ENCODE measurements at places on chromosomes 11 and 22.
A peak's percentile ranks its signal among the peaks of the same experiment; 100 is the strongest.

GRCh38 chr11:62889484-62890437 is 9.1 kb downstream of the SLC3A2 start:
- no peak for DNase-seq

DNA sequence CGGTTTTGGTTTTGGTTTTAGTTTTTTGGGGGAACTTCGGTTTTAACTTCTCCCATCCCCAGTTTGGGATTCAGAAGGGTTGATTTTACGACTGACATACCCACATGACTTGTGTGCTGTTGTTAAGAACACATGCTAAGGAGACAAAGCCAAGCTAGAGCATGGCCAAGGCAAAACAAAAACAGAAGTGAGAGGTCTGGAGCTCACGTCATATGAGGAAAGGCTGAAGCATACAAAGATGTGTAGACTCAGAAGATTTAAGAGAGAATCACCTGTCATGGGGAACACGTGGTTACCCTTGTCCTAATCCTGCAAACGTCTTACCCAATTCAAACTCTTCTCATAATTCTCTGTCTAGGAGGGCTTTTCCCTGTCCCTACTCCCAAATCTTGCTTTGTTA is 465.0 kb downstream of the FAM181B start:
- DNase-seq, result no peak

DNA sequence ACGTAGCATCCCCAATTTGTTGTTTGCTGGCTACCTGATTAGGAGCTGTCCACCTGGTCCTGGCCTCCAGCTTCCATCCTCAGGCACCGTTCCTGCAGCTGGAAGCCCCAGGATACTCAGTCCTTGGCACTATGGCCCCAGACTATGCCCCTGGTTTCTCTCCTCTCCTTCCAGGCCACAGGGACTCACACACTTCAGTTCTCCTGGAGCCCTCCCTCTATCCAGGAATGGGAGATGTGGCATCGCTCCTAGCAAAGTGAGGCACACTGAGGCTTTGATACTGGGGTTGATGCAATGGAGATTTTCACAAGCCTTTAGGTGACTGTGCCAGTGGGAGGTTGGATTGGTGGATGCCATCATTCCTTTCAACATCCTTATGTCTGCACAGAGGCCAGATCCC is 142.8 kb upstream of the B3GAT1 start:
- DNase-seq, result no peak

DNA sequence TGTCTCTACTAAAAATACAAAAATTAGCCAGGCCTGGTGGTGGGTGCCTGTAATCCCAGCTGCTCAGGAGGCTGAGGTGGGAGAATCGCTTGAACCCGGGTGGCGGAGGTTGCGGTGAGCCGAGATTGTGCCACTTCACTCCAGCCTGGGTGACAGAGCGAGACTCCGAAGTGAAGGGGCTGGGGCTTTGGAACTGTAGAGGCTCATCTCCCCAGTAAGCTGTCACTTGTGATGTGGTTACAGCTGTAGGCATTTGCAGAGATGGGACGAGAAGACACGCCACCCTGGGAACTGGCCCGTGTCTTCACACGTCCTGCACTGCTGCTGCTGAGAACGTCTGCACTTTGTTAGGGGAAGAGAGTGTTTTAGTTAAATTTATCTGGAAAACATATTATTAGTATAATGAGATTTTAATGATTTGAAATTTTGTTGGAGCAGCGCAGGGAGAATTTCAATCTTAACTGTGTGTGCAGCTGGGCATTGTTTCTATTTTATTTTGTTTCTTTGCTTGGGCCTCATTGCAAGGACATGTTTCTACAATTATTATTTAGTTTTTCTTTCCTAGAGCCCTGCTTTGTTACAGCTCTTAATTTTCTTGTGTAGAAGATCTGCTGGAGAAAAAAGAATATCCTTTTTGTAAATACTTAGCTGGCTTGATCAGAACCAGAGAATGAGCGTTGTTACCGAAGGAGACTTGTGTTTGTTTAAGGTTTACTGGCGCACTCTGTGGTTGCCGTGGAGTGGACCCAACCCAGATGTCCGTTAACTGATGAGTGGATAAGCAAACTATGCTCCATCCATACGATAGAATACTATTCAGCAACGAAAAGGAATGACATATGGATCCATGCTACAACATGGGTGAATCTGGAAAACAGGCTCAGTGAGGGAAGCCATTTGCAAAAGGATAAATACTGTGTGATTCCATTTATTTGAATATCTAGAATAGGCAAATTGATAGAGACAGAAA is 18.4 kb downstream of the PARVB start:
- DNase-seq, result no peak

DNA sequence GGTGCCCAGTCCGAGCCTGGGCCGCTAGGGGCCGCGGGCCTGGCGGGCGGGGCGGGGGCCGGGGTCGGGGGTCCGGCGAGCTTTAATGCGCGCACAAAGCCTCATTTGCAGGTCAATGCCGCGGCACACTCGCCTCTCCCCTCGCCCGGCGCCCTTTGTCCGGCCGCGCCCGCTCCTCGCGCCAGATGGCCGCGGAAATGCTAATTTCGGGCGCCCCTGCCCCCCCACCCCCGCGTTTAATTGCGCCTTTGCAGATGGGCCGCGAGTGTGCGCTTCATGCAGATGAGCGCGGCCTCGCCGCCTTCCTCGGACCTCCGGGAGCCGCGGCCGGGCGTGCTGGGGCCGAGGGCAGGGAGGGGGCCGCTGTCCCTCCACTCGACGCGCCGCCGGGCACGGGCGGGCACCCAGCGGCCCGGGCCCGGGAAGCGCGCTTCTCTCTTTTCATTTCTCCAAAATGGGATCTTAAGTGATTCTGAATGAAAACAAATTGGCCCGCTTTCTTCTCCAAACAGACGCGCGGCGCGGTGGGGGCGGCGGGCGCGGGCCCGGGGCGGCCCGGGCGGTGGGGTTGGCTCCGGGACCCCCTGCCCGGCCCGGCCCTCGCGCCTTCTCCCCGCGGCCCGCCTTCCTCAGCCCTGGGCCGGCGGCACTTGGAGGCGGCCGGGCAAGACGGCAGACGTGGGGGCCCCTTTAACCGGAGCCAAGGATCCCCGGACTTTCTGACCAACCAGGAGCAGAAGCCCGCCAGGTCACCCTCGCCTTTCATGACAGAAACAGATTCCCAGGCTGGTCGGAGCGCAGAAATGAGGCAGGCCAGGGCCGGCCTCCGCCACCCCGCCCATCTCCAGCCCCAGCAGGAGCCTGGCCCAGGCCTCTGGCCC is 22.9 kb downstream of the CDKN1C start:
- no peak for DNase-seq

DNA sequence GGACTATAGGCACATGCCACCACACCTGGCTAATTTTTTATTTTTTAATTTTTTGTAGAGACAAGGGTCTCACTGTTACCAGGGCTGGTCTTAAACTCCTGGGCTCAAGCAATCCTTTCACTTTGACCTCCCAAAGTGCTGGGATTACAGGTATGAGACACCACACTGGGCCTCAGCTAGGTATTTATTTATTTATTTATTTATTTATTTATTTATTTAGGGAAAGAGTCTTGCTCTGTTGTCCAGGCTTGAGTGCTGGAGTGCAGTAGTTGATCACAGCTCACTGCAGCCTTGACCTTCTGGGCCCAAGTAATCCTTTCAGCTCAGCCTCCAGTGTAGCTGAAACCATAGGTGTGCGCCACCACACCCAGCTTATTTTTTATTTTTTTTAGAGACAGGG is 43.2 kb downstream of the HORMAD2 start:
- DNase-seq, result no peak

- no peak for DNase-seq
These were observed 54.0 kb downstream of the SLC1A2 start for GRCh38 chr11:35365395-35365794.

GRCh38 chr22:41512421-41513194 is 31.7 kb downstream of the POLR3H start:
- no peak for DNase-seq

DNA sequence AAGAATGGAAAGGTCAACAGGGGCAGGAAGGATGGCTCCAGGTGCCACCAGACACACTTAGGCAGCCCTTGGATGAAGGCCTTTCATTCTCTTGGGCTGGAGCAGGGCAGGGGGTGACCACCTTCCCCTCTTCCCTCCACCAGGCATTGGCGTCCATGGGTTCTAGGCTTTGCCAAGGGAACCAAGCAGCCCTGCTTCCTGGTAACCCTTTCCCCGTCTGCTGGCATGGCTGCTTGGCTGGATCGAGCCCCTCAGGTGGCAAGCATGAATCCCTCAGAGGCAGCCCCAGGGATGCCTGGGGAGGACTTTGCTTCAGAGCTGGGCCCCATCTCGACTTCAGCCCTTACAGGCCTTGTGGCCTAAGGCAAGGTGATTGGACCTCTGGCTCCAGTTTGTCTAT is 185.1 kb upstream of the SYT13 start:
- no peak for DNase-seq

GRCh38 chr11:45884596-45885185 is 760 bp upstream of the MAPK8IP1 start:
- DNase-seq, result no peak

DNA sequence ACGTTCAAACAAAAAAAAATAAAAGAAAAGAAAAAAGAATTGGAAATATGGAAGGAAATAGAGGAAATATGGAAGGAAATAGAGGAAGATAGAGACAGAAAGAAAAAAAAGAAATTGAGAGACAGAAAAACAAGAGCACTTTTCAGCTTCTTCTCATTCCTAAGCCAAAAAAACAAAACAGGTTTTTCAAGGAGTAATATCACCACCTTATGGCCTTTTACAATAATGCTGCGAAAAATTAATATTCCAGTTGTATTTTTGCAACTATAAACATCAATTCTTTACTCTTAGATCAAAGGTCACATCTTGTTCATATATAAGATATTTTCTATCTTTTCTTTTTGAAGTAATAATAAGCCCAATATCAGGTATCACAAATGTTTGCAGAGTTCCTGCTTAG is 328.3 kb downstream of the FAT3 start:
- no peak for DNase-seq

- DNase-seq, result no peak
These were observed 1168.2 kb downstream of the BRD1 start for GRCh38 chr22:48659404-48659996.

- DNase-seq, result no peak
These were observed 20.4 kb downstream of the BIRC2 start for GRCh38 chr11:102367364-102367763.

- DNase-seq, result no peak
These were observed 27.2 kb downstream of the FADD start for GRCh38 chr11:70230151-70230839.

- no peak for DNase-seq
These were observed 9.6 kb upstream of the UCP3 start for GRCh38 chr11:74018331-74019005.

DNA sequence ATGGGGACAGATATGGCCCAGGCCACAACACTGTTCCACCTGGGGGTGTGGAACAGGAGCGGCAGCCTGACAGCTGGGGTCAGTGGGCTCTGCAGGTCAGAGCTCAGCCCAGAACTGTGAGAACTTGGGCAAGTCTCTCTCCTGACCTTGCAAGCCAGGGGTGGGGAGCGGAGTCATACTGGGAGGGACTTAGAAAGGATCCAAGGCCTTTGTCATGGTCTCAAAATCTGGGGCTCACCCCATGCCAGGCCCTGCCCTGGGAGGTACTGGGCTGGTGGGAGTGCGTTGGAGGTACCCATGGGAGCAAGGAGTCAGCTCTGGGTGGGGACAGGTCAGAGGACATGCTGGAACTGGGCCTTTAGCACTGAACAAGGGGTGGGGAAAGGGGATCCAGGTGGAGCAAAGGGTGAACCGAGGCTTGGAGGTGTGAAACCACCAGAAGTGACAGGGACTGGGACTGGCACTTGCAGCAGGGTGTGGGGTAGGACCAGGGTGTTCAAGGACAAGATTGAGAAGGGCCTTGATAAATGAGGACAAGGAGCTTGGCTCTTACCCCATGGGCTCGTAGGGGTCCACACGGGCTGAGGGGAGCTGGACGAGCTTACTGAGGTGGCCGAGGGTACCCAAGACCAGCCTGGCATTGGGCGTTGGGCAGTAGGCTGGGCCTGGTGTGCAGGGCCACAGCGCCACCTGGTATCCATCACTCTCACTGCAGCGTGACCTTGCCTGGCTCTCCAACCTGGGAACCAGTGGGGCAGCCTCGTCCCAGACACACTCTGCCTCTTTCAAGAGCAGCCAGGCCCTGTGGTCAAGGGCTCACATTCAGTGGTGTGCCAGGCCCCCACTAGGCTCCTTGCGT is 7.4 kb upstream of the PMM1 start:
- peak; percentile 9 for DNase-seq

- DNase-seq, result no peak
These were observed 87.1 kb upstream of the TMEM45B start for GRCh38 chr11:129728581-129728980.

- no peak for DNase-seq
These were observed 982 bp upstream of the SHANK3 start for GRCh38 chr22:50671641-50672040.

DNA sequence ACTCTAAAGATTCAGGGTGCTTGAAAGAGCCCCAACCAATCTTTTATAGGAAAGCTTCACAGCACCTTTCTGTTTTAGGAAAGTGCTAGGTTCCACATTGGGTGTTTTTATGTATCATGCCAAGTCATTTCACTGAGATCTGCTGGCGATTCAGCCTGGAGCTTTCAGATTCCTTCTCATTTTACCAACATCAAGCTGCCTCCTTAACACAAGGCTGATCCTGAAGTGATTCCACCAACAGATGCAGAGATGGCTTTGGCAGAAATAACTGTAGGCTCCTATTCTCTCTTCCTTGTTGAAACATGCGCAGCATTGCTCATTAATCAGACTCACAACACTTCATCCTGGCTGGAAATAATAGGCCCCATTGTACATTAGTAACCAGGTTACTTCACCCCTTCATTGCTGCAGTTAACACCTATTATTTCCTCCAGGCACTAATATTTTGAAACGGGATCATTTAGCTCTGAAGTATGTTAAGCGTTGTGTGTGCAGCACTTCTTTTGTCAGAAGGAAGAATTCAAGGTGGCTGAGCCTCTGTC is 89.0 kb downstream of the OPCML start:
- no peak for DNase-seq

GRCh38 chr11:12421386-12421785 is 44.0 kb downstream of the PARVA start:
- DNase-seq, result no peak

DNA sequence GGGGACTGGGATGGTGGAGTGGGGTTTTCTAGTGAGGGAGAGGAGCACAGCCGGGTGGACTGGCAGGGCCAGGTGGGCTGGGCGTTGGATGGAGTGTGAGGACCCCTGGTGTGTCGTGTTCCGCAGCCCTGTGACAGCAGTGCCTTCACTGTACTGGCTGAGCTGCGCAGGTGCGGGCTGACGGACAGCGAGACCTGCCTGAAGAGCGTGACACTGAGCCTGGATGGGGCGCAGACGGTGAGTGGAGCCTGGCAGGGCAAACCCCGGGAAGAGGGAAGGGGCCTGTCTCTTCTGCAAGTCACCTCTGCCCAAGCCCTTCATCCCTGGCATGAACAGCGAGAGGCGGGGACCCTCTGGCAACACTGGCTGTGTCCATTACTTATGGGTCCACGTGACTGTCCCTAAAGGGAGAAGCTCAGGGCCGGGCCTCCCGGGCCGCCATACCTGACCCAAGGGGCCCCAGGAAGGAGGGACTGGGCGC is 10.0 kb downstream of the MUC5AC start:
- DNase-seq, result no peak

GRCh38 chr11:133598906-133599305 is 66.6 kb upstream of the OPCML start:
- no peak for DNase-seq
